SJSA1 (cell line): ENCODE measurements at places on chromosomes 6 and 20. TPM values are rescaled to one million over a fixed set of nuclear protein-coding genes. Genes with fewer than 3 reads are reported as not detected.
A peak's percentile ranks its signal among the peaks of the same experiment; 100 is the strongest.

GRCh38 chr20:38098952-38099351 lies 65.4 kb downstream of the RPRD1B start:
- peaks cover 13% of the 10 kb centered on the region for H3K4me1 ChIP-seq
- no peak overlapping the region for H3K4me3 ChIP-seq
- DNase-seq = no peak
- no peaks in the 10 kb centered on the region; the same call in 1 of the 2 replicates for H3K27me3 ChIP-seq

GRCh38 chr6:130037207-130037811 lies 18.9 kb downstream of the L3MBTL3 start:
- no peak overlapping the region for H3K4me3 ChIP-seq
- H3K4me1 ChIP-seq = peaks cover 24% of the 10 kb centered on the region
- H3K36me3 ChIP-seq = no peaks in the 10 kb centered on the region
- H3K27ac ChIP-seq = no peak overlapping the region
- H3K27me3 ChIP-seq = no peaks in the 10 kb centered on the region

GRCh38 chr20:33733654-33734576 lies 2.1 kb downstream of the ZNF341 start:
- H3K27me3 ChIP-seq = no peaks in the 10 kb centered on the region
- peak; percentile 71 for DNase-seq

DNA sequence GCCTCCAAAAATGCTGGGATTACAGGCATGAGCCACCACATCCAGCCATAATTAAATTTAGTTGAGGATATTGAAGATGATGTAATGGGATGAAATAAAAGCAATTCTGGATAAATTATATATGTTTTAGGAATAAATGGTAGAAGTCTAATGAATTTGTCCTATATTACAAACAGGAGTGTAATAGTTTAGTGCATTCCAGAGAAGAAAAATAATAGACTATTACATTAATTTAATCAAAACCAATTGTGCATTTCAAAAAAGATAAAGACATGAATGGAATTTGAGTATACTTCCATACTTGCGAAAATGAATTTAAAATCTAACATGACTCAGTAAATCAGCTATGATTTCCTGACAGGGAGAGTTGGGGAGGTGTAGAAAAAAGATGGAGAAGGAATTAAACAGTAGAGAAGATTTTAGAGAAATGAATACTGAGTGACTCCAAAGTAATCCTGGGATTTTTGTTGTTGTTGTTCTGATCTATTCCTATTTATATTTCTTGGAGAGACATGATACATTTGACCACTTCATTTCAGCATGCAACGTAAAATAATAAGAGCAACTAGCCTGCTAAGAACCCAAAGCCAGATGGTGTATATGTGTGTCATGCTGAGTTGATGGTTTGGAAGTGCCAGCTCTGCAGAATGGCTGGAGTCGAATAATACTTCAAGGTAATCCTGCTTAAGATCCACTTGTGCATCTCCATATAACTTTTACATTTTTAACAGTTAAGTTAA lies 67.4 kb downstream of the AIG1 start:
- peaks cover 8% of the 10 kb centered on the region for H3K4me1 ChIP-seq
- no peaks in the 10 kb centered on the region for H3K27me3 ChIP-seq
- H3K36me3 ChIP-seq = no peaks in the 10 kb centered on the region
- no peak overlapping the region for H3K27ac ChIP-seq

DNA sequence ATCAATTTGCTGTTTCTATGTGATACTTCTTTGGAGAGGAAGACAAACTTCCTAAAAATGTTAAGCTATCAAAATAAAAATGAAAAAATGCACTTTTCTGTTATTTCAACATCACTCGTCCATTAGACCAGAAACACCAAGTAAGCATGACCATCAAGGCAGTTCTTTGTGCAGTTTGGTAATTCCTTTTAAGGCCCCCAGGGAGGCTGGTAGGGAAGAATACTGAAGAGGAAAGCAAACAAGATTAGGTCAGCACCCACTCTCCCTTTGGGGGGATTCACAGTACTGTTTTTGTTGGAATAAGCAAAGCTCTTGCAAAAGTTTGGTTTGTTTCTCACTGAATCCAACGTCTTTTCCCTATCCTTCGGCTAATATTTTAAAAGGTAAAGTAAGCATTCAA lies 206.8 kb upstream of the SLC35B3 start:
- no peak overlapping the region for H3K27ac ChIP-seq
- no peak for DNase-seq
- no peaks in the 10 kb centered on the region for H3K4me1 ChIP-seq
- H3K27me3 ChIP-seq = no peaks in the 10 kb centered on the region

GRCh38 chr6:107132330-107132954 lies 17.1 kb upstream of the BEND3 start:
- no peak overlapping the region for H3K27ac ChIP-seq
- H3K4me1 ChIP-seq = no peaks in the 10 kb centered on the region
- no peaks in the 10 kb centered on the region for H3K36me3 ChIP-seq
- DNase-seq = no peak
- no peak overlapping the region for H3K4me3 ChIP-seq

DNA sequence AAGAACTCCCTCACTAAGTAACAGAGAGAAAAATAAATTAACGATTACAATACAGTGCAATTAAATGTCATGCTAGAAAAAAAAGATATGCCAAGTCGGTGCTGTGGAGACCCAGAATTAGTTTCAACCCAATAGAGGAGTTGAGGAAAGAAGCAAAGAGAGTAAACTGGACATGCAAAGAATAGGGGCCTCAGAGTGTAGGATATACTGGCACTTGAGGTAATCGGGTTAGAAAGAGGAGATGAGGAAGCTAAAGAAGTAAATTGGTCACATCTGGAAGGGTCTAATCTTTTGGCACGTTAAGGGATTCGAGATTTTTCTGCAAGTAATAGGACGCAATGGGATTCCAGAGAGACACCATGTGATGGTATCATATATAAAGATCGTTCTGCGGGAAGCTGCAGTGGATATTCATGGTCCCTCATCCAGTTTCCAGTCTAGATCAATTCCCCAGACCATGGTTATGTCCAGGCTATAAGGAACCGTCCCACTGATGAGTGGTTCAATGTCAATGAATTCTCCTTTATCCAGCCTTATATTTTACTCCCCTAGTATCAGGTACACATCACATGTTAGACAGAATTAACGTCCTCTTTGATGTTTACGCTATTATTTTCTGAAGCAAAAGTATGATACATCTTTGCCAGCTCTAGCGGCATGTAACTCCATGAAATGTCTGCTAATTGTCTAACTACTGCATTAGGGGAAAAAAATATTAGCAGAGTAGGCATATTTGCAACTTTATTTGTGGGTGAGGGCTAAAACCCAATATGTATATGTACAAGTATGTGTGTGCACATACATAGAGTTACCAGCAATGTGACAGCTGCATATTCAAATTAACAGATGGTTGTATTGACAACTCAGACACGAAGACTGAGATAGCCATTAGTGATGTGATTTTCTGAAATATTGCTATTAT lies 1.1 kb upstream of the TBC1D32 start:
- H3K27ac ChIP-seq = peak overlapping the region; percentile 92
- H3K4me3 ChIP-seq = peak overlapping the region; percentile 63

GRCh38 chr20:48260129-48260756 lies 475.0 kb upstream of the SULF2 start:
- DNase-seq = no peak
- H3K36me3 ChIP-seq = no peaks in the 10 kb centered on the region
- H3K4me3 ChIP-seq = no peak overlapping the region

DNA sequence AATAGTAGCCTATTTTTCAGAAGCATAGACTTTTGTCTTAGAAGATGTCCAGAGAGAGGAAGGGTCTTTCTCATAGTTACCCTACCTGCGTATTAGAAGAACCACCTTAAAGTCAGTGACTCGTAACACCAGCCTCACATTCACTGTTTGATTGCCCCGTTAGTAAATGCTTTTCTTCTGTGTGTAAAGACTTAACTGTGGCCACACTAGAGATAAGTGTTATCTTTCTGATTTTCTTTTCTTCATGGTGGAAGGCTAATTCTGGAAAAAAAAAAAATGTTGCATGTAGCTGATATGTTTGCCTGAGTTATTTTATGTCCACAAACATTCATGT lies 83.9 kb downstream of the SAMD3 start:
- H3K27me3 ChIP-seq = no peaks in the 10 kb centered on the region
- no peak for DNase-seq
- H3K36me3 ChIP-seq = no peaks in the 10 kb centered on the region

- peaks cover 11% of the 10 kb centered on the region for H3K4me1 ChIP-seq
- 0 out of 2 replicates have a peak, but pooled peaks cover under 1% of the 10 kb centered on the region for H3K36me3 ChIP-seq
- no peaks in the 10 kb centered on the region; the same call in 1 of the 2 replicates for H3K27me3 ChIP-seq
- no peak overlapping the region for H3K4me3 ChIP-seq
- no peak for DNase-seq
Measured at GRCh38 chr20:2746636-2747265, 53.7 kb downstream of the CPXM1 start.

DNA sequence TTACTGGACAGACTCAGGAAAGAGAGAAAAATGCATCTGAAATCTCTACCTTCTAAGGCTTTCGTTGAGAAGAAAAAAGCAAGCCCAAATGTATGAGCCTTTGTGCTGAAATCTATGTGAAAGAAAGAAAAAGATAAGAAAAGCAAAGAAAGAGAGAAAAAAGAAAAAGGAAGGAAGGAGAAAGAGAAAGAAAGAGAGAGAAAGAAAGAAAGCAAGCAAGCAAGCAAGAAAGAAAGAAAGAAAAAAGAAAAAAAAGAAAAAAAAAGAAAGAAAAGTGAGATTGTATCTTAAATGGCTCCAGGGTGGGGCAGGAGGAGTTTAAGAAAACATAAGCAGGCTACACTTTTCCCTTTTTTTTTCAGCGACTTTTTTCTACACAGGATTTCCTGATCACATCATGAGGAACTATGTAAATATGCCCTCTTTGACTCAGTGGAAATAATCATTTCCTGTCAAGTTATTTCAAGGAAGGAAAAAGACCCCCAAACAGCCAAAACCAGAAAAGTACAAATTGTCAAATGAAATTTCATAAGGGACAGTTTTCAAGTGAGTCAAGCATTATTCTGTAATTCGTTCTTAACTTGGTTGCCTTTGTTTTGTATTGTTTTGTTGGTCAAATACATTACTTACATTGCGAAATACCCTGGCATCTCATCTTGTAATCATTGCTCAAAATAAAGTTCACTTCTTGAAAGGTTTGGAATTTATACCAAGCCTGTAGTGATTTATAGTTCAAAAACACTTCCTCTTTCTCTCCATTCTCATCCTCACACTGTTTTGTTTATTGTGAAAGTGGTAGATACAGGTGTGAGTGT lies 79.5 kb upstream of the RNF217 start:
- no peaks in the 10 kb centered on the region for H3K36me3 ChIP-seq
- H3K4me3 ChIP-seq = no peak overlapping the region
- H3K27ac ChIP-seq = no peak overlapping the region
- peak; percentile 9 for DNase-seq

HLA-DQB2 gene
- not detected in 2 replicates for total RNA-seq

CTCFL gene
- not detected in 2 replicates for total RNA-seq

SIM1 gene
- total RNA-seq = 1.1 and 1.6 TPM in 2 replicates

MMS22L gene
- total RNA-seq = 34.9 and 36.4 TPM in 2 replicates

OPRM1 gene
- not detected in 2 replicates for total RNA-seq
